ENCODE measurements at places on chromosomes 13 and 19. TPM values are rescaled to one million over a fixed set of nuclear protein-coding genes. Genes with fewer than 3 reads are reported as not detected.

The ZNF653 gene
- total RNA-seq = 23.7 TPM

The MIA gene
- 2.4 TPM for total RNA-seq

The SYNGR4 gene
- total RNA-seq = not detected

DNA sequence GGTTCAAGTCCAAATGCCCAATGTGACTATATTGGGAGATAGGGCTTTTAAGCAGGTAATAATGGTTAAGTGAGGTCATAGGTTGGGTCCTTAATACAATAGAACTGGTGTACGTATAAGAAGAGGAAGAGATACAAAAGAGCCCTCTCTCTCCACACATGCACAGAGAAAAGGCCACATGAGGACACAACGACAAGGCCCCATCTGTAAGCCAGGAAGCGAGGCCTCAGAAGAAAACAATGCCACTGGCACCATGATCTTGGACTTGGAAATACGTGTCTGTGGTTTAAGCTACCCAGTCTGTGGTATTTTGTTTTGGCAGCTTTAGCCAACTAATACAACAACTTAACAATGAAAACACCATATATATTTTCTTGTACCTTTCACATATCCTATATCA is 23.4 kb upstream of the RFC3 start:
- DNase-seq = no peak
